ENCODE measurements at places on chromosomes 2 and 18.

- peak; percentile 36 for DNase-seq
Observed at GRCh38 chr2:64260817-64261216, 116.6 kb upstream of the PELI1 start.

DNA sequence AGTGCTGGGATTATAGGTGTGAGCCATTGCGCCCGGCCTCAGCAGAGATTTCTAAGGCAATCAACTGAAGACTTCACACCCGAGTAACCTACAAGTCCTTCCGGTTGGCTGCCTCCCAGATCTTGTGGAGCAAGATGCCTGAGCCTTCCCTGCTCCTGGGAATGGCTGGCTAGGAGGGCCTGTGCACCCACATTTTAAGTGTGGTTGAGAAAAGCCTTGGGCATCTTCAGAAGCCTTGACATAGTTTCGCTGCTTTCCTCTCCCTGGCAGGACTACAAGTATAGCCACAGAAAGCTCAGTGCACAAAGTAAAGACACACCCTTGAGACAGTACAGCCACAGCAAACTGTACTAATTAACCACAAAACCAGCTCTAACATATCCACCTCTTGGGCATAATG, 35.2 kb downstream of the E2F6 start:
- no peak for DNase-seq

DNA sequence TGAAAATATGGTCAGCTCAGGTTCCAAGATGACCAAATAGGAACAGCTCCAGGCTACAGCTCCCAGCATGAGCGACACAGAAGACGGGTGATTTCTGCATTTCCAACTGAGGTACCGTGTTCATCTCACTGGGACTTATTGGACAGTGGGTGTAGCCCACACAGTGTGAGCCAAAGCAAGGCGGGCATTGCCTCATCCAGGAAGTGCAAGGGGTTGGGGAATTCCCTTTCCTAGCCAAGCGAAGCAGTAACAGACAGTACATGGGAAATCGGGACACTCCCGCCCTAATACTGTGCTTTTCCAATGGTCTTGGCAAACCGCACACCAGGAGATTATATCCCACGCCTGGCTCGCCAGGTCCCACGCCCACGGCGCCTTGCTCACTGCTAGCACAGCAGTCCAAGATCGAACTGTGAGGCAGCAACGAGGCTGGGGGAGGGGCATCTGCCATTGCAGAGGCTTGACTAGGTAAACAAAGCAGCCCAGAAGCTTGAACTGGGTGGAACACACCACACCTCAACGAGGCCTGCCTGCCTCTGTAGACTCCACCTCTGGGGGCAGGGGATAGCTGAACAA, 57.5 kb downstream of the WDPCP start:
- DNase-seq = no peak

- DNase-seq = no peak
Observed at GRCh38 chr2:119223521-119224390, at the start of gene STEAP3. Gene STEAP3 (plus strand): TSS chr2:119223834. CDS start chr2:119231013, 7,179 bp downstream.

- no peak for DNase-seq
Observed at GRCh38 chr2:33145459-33145858, 198.7 kb downstream of the LTBP1 start.

All from stimulated activated CD8-positive, alpha-beta memory T cell treated with anti-CD3 and anti-CD28 coated beads, Interleukin-4, amount 100 ng/mL, for 48 hours (primary cell).